ENCODE measurements at places on chromosomes 7 and 10.

GRCh38 chr7:22016507-22016906, 70.8 kb upstream of the CDCA7L start:
- DNase-seq = no peak

GRCh38 chr7:24733414-24734060, 23.7 kb downstream of the GSDME start:
- no peak for DNase-seq

- DNase-seq = no peak
These were observed 40.7 kb upstream of the SPDYE3 start for GRCh38 chr7:100266576-100267354.

DNA sequence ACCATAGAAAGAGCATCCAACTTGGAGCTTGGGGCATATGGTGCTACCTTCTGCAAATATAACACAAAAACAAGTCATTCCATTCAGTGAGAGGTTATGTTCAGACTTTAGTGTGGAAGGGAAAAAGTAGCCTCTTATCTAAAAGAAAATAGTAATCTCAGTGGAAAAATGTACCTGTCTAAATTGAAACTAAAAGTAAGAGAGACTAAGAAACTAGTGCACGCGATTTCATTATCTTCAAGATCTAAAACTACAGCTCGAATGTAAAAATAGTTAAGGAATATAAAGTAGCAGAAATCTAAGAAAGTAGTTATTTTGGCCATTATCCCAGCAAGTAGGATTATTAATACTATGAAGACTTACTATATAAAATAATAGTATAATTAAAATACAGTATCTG, 233.0 kb upstream of the PPP1R3A start:
- no peak for DNase-seq

DNA sequence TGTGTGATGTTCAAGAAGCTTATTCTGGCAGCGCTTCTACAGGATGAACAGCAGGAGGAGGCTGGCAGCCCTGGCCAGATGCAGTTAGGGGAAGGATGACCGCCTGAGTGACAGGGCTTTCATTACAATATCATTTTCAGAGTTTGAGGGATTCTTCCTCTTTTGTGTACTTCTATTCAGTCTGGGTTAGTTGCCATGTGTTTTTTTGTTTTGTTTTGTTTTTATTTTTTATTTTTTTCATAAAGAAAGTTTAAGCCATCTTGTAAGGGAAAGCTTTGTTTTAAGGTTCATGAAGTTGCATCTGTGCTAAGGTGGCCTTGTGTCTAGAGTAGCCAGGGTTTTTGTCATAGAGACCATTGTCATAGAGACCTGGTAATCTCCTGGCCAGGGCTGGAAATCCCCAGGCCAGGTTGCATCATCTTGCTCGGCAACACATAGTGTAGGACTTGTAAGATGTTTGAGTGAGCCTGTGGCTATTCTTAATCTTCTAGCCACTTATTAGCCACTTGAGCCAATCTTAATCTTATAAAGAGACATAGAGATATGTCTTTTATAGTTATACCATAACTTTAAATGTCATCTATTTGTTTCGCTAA, 230.5 kb upstream of the TMEM229A start:
- no peak for DNase-seq

GRCh38 chr10:124248056-124249045, 155.0 kb upstream of the CHST15 start:
- DNase-seq = no peak

DNA sequence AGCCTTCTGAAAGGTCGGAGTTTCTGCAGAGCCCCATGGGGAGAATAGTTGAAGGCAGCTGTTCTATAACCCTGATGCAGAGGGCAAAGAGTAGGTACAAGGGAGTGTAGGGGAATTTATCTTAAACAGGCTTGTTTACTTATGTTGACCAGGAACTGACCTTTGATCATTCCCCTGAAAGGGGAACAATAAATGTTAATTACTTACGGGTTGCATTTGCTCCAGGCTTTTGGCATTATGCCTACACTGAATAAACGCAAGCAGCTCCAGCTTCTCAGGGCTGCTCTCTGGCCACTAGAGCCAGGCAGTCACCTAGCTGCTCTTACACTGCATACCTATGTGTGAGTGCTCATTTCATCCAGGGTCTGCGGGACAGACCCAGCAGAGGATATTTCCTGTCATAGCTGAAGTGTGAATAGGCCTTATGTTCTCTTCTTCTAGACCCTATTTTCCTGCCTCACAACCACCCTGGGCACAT, 26.9 kb upstream of the ABCA13 start:
- DNase-seq = no peak

- no peak for DNase-seq
These were observed 203.8 kb upstream of the KLF14 start for GRCh38 chr7:130937830-130938229.

GRCh38 chr10:116654816-116655215, 34.1 kb downstream of the PNLIPRP2 start:
- DNase-seq = no peak

DNA sequence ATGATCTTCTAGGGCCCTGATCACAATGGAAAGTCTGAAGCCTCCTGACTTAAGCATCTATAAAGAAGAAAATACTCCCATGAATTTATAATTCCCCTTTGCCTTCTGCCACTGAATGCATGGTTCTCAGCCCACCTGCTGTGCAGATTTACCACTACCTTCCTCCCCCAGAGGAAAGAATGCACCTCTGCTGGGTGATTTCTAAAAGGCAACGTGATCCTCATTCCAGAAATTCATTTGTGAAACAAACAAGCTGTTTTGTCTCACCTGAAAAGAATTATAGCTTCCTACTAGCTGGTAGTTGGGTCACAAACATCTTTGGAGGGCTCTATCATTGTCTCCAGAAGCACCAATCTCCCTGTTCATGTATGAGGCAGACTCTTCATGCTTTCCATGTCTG, 320.2 kb downstream of the CDC14C start:
- no peak for DNase-seq

DNA sequence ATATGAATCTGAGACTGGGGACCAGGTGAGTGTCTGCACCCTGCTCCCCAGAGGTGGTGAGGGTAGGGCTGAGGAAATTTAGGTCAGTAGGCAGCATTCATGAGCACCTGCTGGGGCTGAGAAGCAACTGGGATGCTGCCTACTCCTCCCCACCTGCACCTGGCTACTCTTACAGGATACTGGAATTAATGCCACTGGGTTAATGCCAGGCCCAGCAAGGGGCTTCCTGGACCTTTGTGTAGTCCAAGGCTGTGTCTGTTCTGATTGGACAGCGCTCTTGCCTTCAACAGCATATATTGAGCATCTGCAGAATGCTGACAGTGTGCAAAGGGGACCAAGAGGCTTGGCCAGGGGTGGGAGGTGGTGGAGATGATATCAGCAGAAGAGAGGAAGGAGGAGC, 32.1 kb downstream of the ADCYAP1R1 start:
- no peak for DNase-seq

DNA sequence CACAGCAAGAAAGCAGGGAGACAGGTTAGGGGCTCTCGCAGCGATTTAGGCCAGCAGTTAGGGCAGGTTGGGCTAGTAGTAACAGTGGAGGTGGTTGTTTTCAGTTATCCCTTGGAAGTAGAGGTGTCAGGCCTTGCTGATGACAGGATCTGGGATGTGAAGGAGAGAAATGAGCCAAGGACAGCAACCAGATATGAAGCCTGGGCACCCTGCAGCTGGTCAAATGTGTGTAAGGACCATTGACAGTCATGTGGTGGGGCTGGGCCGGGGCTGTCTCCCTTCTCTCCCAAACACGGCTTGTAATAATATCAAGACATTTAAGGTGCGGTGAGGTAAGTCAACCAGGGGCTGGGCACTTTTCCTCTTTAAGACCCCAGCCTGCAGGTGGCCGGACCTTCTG, 112.5 kb upstream of the IGFBP3 start:
- no peak for DNase-seq

DNA sequence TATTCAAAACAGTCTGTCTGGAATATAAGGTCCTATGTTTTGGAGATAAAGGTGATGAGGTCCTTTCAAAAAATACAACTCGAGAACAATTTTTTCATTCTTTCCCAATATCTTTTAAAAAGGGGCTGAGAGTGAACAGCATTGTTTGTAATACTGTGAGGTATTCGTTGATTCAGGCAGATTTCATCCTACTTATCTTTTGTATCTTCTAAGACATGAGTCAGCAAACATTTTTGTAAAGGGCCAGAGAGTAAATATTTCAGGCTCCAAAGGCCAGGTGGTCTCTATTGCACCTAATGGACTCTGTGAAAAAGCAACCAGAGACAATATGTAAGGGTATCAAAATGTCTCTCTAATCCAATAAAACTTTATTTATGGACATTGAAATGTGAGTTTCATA, 8.1 kb upstream of the ANK3 start:
- no peak for DNase-seq

GRCh38 chr7:66070222-66070621, 5.4 kb upstream of the ASL start:
- no peak for DNase-seq

DNA sequence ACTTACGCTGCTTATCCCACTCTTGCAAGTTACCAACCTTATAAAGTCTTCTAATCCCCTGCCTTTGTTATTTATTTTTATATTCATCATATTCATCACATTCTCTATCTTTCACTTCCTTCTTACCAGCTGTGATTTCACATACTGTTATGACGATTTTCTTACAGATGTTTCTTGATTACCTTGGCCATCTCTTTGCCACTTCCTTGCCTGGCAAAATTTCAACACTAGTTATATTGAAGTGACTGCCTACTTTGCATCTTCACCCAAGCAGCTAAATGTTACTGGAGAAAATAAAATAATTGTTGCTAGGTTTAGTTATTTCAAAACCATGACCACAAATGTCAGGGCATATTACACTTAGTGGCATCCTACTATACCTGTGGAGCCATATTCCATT, 8.8 kb upstream of the STEAP4 start:
- DNase-seq = no peak

GRCh38 chr7:29881724-29882123, 75.4 kb downstream of the WIPF3 start:
- DNase-seq = no peak

- DNase-seq = no peak
These were observed 423.8 kb downstream of the GFRA1 start for GRCh38 chr10:115849197-115849596.

DNA sequence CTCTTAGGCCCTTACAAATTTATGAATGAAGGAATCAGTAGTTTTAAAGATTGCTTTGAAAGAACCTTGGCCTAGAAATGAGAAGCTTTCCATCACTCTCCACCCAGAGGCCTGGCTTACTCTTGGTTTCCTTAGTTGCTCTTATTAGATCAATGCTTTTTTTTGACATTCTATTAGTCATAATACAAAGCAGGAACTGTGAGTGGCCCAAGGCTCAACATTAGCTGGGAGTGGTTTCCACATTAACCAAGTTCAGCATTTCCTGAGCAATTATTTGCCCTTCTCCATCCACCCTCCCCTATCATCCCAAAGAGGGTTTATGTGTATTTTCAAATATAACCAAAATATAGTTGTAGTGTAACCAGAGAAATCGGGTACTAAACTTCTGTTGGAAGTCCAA, 103.4 kb upstream of the FAM204A start:
- DNase-seq = no peak

DNA sequence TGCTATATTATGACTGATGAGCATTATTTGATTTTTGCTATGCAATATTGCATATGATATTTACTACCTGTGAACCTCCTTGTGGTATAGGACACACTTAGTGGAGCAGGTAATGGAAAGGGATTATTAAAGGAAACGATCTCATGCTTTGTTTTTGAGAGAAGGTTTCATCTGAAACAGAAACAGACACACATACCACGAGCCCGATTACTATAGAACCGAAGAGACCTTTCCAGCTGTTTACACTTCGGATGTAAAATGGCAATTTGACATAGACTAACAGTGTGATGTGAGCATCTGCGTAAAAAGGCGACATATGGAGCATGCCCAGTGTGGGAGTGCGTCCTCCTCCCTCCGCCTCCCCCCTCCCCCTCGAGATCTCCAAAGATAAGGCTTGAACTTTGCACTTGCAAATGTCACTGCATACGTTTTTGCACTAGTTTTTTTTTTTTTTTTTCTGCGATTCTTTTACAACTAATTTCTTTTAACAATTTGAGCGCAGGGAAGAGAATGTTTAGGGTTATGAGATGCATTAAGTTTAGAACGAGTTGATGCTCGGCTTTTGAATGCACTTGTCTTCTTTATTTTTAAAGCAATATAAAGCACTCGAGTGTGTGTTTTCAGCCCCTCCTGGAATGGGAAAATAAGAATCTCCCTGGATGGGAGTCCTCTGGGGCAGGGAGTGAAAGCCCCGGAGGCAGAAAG, 251.0 kb downstream of the NSUN6 start:
- DNase-seq = peak; percentile 36

DNA sequence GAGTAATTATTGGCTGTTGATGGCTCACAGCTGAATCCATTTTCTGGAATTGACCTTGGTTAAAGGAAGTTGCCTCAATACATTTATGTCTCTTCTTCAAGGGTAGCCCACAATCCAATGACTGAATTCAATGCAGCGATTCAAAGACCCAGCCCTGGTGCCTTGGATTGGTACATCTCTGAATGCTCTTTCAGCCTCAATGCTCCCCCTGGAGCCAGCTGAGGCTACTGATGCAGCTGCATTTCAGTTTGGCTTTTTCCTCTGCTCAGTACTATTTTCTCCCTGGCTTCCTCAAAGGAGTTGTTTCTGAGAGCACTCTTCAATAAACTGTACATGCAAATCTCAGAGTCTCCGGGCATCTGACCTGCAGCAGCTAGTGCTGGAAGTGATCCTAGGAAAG, 633 bp upstream of the EBLN1 start:
- no peak for DNase-seq

Measured in left renal pelvis (tissue), 4 donors.